HTR-8/SVneo (cell line): ENCODE measurements at places on chromosomes 16 and 17.

GRCh38 chr16:14496047-14496770 lies 133.9 kb downstream of the PARN start:
- no peak for DNase-seq

DNA sequence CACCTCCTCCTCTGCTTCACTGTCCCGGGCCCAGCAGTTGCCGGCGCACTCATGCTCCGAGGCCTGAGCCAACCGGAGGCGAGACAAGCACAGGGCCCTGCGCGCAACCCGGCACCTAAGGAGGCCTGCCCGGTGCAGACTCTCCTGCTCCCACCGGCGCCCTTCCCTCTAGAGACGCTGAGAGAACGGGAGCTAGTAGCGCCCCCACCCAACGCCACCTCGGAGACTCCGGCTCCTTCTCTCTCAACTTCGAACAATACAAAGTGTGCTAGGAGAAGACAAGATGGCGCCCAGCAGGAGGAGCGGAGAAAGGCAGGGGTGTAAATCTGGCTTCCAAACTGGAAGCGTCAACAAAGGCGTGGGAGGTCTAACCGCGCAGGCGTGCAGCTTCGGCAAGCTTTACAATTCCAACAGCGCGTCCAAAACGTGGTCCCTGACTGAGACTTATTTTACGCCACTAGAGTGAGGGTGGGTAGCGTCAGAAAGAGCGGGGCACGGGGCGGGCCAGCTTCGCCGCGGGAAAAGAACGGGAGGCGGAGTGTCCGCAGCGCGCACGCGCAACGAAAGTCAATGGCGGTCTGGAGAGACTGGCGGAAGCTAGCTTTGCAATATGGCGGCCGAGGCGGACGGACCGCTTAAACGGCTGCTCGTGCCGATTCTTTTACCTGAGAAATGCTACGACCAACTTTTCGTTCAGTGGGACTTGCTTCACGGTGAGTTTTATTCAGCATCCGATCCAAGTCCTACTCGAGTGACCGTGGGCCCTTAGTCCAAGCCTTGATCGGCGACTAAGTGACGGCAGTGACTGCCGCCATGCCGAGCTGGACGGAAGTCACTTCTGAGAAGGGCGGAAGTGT lies at the start of gene MPDU1:
TSS of gene MPDU1 (plus strand) at position 600 of the 857 bp plus-strand sequence. CDS start at position 611, 11 bp downstream.
- DNase-seq: peak; percentile 96

DNA sequence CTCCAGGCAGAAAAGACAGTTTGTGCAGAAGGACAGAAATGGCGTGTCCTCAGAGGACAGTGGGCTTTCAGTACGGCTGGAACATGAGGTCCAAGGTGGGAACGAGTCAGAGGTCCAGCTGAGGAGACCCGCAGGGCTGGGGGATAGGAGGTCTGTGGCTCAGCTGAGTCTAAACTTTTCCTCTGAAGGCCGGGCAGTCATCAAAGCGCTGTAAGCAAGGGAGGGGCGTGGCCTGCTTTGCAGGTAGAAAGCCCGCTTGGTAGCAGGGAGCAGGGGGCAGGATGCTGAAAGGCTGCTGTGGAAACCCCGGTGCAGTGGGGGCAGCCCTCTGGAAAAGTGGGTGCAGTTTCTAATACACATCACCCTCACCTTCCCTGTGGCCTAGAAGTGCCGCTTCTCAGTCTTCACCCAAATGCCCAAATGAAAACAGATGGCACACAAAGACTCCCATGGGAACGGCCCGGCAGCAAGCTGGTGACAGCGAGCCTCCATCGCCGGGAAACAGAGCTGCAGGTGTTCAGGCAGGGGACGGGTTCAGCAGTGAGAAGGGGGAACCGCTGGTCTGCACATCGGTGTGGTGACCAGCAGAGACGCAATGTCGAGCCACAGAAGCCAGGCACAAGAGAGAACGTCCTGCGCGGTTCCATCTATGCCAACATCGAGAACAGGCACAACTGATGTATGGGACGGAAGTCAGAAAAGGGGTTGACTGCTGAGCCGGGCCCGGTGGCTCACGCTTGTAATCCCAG lies 12.2 kb upstream of the OSGIN1 start:
- DNase-seq: no peak

- no peak for DNase-seq
These were observed 8.6 kb upstream of the NXPH3 start for GRCh38 chr17:49567104-49567521.

- no peak for DNase-seq
These were observed 10.0 kb downstream of the MAP2K6 start for GRCh38 chr17:69424287-69425041.

DNA sequence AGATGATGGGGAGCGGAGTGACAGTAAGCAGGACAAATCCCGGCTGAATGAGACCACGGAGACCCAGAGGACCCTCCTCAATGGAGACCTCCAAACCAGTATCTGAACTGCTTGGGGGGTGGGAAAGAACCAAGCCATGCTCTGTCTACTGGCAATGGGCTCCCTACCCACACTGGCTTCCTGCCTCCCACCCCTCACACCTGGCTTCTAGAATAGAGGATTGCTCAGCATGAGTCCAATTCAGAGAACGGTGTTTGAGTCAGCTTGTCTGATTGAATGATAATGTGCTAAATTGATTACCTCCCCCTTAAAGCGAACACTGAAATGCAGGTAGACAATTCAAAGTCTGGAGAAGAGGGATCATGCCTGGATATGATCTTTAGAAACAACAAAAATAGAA lies 5.5 kb downstream of the SSTR2 start:
- no peak for DNase-seq

DNA sequence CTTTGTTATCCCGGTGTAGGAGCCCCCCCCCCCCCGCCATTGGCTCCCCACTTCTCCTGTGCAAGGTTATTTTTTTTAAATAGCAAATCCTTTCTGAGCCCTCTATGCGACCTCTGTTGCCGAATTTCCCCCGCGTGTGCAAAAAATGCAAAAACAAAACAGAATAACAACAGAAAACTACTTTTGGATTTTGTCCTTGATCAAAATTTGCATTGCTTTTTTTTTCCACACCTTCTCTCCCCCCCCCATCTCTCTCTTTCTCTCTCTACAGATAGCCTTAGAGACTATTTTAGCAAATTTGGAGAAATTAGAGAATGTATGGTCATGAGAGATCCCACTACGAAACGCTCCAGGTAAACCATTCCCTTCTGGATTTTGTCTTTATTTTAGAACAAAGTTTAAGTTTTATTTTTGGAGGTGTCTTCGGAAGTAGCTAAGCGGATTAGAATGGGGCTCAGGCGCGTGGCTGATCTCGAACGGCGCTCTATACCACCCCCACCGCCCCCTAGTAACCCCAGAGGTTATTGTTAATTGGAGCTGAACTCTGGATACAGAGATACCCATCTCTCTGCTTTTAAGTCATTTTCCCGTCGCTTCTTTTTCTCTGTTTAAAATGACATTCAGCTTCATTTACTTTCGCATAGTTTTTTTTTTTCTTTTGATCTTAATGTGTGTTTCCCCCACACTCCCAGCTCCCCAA lies 1.0 kb downstream of the MSI2 start:
- no peak for DNase-seq

DNA sequence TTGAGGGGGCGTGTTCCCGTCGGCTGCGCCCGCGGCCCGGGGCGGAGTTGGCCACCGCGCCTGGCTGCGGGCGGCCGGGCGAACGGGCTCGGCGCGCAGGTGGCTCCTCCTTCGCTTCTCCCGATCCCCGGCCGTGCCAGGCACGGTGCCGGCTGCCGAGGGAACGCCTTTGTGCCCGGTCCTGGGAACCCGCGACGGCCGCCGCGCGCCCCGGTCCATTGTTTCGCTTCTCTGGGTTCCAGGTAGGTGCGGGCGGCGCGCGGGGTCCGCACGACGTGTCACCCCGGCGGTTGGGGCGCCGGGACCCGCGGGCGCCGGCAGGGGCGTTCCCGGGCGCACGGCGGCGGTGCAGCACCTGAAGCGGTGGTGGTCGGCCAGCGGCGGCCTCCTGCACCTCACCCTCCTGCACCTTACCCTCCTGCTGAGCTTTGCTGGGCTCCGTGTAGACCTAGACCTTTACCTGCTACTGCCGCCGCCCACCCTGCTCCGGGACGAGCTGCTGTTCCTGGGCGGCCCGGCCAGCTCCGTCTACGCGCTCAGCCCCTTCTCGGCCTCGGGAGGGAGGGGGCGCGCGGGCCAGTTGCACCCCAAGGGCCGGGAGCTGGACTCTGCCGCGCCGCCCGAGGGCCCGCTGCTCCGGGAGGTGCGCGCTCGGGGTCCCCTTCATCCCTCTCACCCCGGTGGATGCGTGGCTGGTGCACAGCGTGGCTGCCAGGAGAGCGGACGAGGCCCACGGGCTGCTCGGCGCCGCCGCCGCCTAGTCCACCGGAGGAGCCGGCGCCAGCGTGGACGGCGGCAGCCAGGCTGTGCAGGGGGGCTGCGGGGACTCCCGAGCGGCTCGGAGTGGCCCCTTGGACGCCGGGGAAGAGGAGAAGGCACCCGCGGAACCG lies 99.9 kb downstream of the EFCAB13 start:
- peak; percentile 50 for DNase-seq

GRCh38 chr17:57091186-57091618 lies 6.2 kb downstream of the AKAP1 start:
- no peak for DNase-seq

DNA sequence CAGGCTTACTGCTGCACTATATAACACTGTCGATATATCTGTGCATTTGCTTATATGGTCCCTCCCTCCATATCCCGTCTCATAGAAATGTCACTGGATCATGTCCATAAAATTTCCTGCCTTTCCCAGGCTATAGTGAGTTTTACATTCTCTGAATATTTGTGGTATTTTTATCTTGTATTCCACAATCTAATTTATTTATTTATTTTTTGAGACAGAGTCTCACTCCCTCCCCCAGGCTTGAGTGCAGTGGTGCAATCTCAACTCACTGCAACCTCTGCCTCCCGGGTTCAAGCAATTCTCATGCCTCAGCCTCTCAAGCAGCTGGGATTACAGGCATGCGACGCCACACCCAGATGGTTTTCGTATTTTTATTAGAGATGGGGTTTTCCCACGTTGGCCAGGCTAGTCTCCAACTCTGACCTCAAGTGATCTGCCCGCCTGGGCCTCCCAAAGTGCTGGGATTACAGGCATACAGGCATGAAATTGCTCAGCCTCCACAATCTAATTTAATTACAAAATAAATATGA lies 12.9 kb downstream of the TRIM37 start:
- DNase-seq: peak; percentile 91

DNA sequence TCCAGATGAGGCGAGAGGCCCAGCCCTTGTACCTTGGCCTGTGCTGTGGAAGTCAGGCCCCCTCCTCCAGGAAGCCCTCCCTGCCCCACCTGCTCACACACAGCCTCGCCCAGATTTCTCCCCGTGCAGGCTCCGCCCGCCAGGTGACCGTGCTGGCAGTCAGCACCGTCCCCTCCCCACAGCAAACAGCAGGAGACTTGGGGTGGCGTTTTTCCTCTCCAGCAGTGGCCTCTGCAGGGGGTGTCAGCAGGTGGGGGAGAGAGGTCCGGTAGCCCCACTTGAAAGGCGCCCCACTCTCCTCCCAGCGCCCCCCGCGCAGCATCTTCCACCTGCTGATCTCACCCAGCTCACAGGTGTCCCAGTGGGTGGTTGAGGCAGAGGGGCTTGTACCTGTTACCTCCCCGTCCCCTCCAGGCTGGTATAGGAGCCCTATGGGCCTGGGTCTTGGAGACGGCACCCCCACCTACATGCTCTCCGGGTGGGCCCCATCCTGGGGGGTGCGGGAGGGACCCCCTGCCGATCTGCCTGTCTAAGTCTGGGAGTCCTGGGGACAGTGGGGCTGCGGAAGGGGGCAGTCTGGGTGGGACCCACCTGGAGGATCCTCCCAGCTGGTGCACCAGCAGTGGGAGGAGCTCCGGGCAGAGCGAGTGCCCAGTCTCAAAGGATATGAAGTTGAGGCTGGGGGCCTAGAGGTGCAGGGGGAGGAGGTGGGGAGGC lies 4.2 kb upstream of the C1QTNF8 start:
- no peak for DNase-seq

GRCh38 chr17:6695565-6695964 lies 17.6 kb downstream of the SLC13A5 start:
- DNase-seq: no peak

GRCh38 chr17:11330826-11331225 lies 89.8 kb downstream of the SHISA6 start:
- no peak for DNase-seq

DNA sequence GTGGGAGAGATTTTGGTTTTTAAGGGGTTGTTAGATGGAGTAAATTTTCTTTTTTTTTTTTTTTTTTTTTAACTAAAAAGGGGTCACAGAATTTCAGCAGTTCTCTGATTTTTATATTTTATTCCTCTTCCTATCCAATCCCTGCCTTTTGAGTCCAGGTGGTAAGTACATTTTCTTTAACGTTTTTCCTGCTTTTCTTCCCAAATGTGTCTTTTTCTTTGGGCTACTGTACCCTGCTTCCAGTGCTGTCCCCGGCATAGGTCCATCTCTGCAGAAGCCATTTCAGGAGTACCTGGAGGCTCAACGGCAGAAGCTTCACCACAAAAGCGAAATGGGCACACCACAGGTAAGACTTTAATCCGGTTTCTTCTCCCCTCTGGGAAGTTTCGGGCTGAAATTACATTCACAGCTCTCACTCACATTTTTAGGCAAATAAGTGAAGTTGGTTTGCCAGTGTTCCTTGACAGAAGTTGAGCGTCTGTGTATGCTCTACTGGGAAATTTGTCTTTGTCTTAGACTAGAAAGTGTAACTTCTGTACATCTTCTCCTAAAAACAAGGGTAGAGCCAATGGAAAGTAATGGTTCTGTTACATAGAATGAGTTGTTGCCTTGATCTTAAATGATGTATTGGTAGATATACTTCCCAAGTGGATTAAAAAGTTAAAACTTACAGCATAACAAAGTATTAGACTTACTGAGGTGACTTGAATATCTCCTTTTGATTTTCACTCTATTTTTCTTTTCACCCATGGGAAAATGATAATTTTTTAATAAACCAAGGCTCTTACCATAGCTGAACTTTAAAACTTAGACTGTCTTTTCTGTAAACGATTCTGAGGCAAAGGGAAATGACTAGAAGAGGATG lies 54.5 kb downstream of the TUBD1 start:
- DNase-seq: no peak

DNA sequence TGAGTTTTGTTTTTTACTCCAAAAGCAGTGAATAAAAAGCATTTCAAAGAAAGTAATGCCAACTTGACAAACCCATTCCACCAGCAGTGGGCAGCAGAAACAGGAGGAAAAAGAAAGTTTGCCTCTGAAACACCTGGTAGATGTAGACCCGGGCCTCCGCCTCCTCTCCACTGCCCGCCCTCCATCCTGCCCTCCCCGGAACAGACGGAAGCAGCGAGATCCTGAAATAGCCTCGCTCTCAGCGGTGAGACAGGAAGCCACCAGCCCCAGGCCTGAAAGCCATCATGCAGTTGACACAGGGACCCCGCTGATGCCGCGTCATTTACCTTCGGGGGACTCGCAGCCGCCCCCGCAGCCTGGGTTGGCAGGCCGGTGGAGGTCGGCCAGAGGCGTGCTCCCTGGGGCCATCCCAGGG lies 67.8 kb downstream of the C16orf78 start:
- DNase-seq: no peak
